ENCODE measurements at places on chromosomes 1 and 21.

DNA sequence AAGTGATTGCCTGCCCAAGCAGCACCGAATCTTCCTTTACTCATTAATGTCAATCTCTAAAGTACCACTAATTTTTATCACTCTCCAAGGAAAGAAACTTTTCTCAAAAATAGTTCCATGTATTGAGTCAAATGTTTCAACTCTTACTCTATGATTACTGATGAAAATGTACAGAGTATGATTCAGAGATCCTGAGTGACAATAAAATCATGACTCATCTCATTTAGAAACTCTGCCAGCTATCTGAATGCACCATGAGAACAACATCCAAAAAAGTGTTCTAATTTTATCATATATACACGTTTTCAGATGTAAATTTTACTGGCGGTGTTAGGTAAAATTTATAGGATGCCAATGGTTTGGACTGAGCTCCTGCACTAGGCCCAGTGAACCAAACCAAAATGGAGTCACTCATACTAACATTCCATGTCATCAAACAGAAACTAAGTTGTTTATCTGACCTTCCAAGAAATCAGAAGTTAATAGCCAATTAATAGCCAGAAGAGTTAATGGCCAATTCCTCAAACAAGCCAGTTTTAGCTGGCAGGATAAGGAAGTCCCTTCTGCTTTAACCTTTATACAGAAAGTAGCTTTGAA is 22.6 kb downstream of the PLPPR5 start:
- DNase-seq = no peak

GRCh38 chr1:59560807-59561450 is 253.8 kb upstream of the HOOK1 start:
- no peak for DNase-seq

GRCh38 chr1:246544001-246544400 is 22.1 kb downstream of the TFB2M start:
- DNase-seq = no peak

DNA sequence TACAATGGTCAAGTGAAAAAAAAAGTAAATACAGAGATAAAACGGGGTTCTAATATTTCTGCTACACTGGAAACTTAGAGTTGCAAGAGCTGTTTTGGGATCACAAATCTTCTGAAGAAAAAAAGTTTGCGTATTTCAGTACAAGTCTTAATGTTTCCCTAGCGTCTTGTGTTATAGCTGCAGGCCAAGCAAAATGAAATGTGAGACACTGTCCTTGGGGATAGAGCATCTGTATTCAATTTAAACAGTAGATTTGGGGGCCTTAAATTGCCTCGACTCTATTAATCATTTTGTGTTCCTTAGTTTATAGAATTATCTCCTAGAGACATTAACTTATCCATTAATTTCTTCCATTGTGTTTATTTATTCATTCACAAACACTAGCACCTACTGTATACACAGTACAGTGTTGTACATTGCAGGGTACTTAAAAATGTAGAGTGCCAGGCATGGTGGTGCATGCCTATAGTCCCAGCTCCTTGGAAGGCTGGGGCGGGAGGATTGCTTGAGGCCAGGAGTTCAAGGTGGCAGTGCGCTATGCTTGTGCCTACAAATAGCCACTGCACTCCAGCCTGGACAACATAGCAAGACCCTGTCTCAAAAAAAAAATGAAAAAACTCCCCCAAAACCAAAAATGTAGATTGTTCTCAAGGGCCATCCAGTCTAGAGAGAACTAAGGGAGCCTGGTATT is 7.9 kb downstream of the DISC1 start:
- DNase-seq = no peak

- DNase-seq = no peak
Measured at GRCh38 chr1:183925947-183926346, 111.6 kb downstream of the COLGALT2 start.

DNA sequence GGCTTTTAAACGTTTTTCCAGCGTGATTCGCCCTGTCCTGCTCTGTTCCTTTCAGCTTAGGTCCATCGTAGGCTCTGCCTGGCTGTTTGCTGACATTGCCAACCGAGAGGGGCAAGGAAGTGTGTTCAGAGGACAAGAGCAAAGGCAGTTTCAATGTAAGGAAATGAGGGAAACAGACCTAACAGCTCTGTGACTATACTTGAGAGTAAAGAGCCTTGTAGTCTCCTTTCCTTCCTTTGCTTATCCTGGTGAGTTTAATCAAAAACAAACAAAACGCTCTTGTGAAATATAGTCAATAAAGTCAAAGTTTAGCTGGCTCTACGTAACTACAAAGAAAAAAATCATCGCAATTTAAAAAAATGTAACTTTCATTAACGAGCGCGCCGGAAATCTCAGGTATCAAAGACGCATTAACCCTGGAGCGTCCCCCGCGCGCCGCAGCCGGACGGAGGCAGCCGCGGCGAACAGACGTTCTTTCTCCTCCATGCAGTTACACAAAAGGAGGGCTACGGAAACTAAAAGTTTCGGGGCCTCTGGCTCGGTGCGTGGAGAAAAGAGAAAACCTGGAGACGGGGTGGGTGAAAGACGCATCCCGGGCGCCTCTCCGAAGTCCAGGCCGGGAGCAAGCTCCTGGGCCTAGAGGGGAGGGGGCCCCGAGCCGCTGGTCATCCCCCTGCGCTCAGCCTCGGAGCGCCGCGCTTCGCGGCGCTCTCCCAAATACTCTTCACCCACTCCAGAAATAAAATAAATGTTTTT is 617 bp upstream of the ADGRL2 start:
- peak; percentile 84 for DNase-seq

GRCh38 chr21:44907225-44907965 is 13.3 kb downstream of the ITGB2 start:
- no peak for DNase-seq

GRCh38 chr1:68800182-68800581 is 303.3 kb upstream of the DEPDC1 start:
- no peak for DNase-seq

DNA sequence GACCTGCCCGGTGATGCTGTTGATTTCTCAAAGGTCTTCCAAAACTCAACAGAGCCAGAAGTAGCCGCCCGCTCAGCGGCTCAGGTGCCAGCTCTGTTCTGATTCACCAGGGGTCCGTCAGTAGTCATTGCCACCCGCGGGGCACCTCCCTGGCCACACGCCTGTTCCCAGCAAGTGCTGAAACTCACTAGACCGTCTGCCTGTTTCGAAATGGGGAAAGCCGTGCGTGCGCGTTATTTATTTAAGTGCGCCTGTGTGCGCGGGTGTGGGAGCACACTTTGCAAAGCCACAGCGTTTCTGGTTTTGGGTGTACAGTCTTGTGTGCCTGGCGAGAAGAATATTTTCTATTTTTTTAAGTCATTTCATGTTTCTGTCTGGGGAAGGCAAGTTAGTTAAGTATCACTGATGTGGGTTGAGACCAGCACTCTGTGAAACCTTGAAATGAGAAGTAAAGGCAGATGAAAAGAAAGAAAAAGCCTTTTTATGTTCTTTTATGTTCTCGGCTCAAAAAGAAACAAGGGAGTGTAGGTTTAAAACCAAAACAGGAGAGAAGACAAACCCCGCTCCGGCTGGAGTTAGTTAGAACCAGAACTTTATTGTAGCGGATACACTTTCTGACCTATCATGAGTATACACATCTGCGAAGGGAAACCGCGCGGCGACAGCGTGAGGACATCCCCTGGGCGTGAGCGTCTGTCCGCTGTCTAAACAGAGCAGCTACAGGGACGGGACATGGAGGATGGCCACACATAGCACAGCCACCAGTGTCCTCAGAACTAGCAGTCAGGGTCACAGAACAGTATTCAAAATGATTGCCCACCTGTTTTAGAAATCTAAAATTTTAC is 77.1 kb downstream of the PIK3CD start:
- DNase-seq = no peak

GRCh38 chr1:236922190-236922589 is 82.1 kb downstream of the MT1HL1 start:
- DNase-seq = no peak

GRCh38 chr1:156922986-156923669 is 2.7 kb downstream of the LRRC71 start:
- no peak for DNase-seq

- no peak for DNase-seq
Measured at GRCh38 chr1:206798384-206798996, 26.2 kb upstream of the IL10 start.

DNA sequence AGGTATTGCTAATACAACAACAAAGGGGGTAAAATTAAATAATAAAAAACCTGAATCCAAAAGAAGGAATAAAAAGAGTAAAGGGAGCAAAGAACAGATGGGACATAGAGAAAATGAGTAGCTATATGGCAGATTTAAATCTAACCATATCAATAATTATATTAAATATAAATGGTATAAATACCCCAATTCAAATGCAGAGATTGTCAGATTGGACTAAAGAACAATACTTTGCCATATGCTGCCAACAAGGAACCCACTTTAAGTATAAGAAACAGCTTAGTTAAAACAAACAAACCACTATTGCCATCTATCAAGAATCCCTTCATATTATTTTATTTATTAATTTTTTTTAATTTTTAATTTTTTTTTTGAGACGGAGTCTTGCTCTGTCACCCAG is 86.8 kb downstream of the MT1HL1 start:
- no peak for DNase-seq

GRCh38 chr21:35491114-35491513 is 442.0 kb upstream of the RUNX1 start:
- no peak for DNase-seq

GRCh38 chr1:106406114-106406513 is 650.4 kb upstream of the PRMT6 start:
- DNase-seq = no peak

DNA sequence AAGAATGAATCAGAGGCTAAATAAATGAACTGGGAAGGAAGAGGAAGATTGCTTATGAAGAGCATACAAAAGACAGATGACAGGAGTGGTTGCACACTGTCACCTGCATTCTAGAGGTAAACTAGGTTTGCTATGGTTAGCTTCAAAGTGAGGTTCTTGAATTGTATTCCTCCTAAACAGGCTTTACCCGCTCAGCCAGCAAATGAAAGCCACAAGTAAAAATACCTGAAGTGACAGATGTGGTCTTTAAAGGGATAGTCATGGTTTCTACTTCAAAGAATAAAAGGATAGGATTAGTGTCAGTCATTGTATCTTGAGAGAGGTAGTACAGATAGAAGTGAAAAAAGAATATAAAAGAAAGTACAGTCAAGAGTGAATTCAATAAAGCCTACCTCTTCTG is 32.4 kb upstream of the PRDX6 start:
- DNase-seq = no peak

DNA sequence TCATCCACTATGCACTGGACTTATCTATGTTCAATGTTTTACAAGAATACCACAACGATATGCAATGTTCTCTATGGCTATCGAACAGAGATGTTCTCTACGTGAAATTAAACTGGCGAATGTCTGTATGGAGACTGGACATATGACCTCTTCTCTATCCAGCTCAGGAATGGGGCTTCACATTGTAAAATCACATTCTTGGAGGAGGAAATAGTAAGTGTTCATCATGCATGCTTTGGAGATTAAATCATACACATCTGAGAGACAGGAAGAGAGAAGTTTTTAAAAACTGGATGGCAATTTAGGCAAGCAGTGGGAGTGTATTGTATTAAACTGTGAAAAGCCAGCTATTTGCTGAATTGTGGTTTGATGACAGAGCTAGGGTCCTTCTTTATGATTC is 47.9 kb upstream of the RGL1 start:
- DNase-seq = no peak

GRCh38 chr1:205217418-205217817 is 5.9 kb upstream of the DSTYK start:
- no peak for DNase-seq

Data from ecto neural progenitor cell (in vitro differentiated cells).